ENCODE measurements at places on chromosomes 16 and 17.

DNA sequence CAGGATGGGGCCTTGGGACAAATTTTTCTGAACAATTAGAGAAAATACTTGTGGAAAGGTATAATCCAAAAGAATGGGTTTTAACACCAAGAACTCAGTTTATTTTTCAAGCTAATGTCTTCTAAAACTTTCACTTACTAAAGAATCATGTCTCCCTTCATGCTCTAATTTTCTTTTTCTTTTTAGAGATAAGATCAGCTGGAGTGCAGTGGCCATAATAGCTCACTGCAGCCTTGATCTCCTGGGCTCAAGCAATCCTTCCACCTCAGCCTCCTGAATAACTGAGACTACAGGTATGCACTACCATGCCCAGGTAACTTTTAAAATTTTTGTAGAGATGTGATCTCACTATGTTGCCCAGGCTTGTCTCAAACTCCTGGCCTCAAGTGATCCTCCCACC is 5.5 kb downstream of the OR4D1 start:
- no peak for DNase-seq

DNA sequence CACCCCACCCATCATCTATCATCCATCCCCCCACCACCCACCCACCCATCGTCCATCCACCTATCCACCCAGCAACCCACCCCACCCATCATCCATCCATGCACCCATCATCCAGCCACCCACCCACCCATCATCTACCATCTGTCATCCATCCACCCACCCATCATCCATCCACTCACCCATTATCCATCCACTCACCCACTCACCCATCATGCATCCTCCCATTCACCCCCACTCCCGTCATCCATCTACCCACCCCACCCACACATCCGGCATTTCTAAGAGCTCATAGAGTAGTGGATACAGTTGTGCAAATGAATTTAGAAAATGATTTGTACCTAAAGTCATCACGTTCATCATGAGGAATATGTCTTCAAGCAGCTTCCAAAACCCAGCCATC is 405.1 kb downstream of the SNX29 start:
- no peak for DNase-seq

DNA sequence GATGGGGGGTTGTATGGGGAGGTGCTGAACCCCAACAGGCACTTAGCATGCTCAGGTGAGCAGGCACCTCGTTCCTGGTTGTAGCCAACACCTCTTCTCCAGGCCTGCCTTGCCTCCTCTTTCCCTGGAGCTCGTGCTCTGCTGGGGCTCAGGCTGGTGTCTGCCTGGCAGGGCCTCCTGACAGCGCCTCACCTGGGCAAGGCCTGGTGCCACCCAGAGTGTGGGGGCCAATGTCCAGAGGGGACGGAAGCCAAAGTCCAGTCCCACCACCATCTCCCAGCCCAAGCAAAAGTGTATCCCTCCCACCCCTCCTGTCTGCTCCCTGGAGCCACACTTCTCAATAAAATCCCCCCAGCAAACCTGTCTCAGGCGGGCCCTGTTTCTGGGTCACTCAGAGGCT is 304.2 kb upstream of the TNRC6C start:
- no peak for DNase-seq

GRCh38 chr17:9233271-9233599 is 211.9 kb downstream of the NTN1 start:
- no peak for DNase-seq

DNA sequence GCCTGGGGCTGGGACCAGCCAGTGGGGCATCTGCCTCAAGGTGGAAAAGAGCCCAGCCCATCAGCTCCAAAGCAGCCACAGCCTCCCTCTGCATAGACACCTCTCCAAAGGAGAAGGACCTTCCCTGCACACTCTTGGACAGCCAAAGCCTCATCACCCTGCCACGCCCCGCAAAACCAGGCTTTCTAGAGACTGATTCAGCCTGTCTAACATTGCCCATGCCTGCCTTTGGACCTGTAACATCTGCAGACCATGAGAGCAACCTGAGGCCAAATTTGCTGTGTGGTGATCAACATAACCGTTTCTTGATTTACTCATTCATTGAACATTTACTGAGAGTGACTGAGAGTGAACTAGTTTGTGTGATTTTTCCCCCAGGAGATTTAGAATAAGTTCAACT is 219.7 kb upstream of the HSBP1 start:
- DNase-seq: no peak

GRCh38 chr17:72382971-72383722 is 262.3 kb downstream of the SOX9 start:
- DNase-seq: no peak

DNA sequence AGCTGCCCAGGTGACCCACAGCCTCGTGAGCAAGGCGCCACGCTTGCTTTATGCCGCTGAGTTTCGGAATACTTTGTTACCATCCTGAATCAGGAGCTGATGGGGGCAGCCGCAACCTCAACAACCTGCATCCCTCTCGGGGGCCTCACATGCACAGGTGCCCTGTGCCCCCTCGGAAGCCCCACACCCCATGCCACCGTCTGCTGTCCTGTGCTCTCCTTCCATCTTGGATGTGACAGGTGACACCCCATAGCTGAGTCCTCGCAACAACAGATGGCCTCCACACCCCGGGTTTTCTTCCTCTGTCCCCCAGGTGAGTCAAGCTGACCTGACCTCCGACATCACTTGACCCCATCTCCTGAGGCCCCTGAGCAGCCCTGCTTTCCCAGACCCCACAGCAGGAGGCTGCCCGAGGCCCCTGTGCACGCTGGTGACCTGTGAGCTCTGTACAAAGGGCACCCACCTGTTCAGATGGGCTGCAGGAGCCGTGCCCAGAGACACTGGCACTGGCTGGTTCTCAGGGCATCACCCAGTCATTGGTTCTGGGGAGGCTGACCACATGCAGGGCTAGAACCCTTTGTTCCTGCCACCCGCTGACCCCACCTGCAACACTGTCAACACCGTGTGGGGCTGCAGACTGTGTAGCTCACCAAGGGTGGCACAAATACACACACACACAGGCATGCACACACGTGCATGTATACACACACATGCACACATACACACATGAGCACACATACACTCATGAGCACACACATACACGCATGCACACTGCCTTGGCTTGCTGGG is 57.7 kb downstream of the RMI2 start:
- DNase-seq: no peak

- DNase-seq: no peak
These were observed 78.2 kb downstream of the KIF2B start for GRCh38 chr17:53900951-53901350.
